ENCODE measurements at places on chromosomes 12 and 14. TPM values are rescaled to one million over a fixed set of nuclear protein-coding genes. Genes with fewer than 3 reads are reported as not detected.

Gene GALNT9
- not detected for total RNA-seq

Gene MFAP5
- total RNA-seq = 15.3 TPM

Gene TMEM30B
- 24.6 TPM for total RNA-seq

Gene THTPA
- total RNA-seq = 4.9 TPM

Gene HSPB8
- total RNA-seq = 3.4 TPM

Gene MIP
- total RNA-seq = not detected

Gene CLEC1B
- total RNA-seq = not detected

Gene CELA1
- total RNA-seq = not detected

Gene RPS6KA5
- 3.5 TPM for total RNA-seq

Gene HSPA2
- 7.3 TPM for total RNA-seq

Gene CLEC4C
- total RNA-seq = not detected

Gene OXA1L
- 105 TPM for total RNA-seq

Gene RNF212B
- total RNA-seq = not detected

Gene SLC25A21
- total RNA-seq = 3.8 TPM

Measured in airway epithelial cell (primary cell).